NCI-H1048 (cell line): ENCODE measurements at places on chromosomes 7 and 10.

DNA sequence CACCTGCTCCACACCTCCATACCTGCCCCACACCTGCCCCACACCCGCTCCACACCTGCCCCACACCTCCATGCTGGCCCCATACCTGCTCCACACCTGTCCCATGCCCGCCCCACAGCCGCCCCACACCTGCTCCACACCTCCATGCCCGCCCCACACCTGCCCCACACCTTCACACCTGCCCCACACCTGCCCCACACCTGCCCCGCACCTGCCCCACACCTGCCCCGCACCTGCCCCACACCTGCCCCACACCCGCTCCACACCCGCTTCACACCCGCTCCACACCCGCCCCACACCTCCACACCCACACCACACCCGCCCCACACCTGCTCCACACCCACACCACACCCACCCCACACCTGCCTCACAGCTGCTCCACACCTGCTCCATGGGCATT is 53.0 kb downstream of the PARP12 start:
- DNase-seq = no peak

DNA sequence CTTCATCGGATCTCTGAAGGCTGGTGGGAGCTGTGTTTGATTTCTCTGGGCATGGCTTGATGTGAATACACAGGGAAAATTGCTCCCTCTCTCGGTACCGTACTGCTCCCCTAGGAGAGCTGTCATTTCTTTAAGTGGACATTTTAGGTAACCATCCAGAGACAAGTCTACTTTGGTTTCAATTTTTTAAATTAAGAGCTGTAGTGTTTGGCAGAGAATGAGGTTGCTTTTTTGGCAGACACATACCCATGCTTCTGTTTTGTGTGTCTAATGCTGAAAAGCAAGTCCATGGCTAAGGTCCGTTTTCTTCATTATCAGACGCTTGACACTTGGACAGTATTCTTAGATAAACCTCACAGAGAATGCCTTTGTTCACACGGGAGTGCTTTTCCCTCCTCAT is 61.3 kb upstream of the TRIL start:
- DNase-seq = no peak

DNA sequence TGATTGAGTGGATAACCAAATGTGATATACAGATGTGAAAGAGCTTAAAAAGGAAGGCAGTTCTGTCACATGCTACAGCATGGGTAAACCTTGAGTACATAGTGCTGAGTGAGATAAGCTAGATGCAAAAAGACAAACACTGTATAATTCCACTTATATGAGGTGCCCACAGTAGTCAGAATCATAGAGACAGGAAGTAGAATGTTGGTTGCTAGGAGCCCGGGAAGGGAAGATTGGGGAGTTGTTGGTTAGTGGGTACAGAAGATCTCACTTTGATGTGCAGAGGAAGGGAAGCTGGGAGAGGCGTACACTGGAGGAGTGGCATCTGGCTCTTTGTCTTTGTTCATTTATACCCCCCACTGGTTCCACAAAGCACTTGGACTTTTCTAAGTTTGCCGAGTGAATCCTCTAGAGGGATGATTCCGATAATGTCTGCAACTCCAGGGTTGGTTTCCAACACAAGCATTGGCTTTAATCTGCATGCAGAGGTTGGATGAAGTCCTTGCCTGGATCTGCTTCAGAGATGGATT is 39.5 kb downstream of the TSPAN14 start:
- DNase-seq = no peak

- no peak for DNase-seq
Measured at GRCh38 chr7:90681336-90682022, 85.4 kb downstream of the CDK14 start.

DNA sequence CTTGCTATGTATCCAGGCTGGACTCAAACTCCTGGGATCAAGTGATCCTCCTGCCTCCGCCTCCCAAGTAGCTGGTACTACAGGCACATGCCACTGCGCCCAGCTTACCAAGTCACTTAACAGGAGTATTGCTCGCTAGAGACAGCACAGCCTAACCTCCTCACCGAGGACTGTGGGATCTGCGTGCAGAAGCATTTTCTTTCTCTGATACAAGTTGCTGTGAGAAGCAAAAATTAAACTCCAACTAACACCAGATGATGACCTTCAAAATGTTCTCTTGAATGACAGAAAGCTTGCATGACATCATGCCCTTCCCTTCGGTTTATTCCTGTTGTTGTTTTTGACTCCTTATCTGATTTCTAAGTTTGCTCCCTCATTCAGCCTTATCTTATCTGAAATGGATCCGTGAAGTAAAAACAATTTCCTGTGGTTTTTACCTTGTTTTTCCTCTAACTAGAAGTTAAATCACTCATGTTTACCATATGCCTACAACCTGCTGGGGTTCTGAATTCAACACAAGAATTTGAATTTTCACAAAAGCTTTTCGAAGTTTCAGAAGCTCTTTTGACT is 94.4 kb upstream of the KIF5B start:
- no peak for DNase-seq
